Cardiac septum (tissue), 1 donor: ENCODE measurements at places on chromosomes 13 and 19.

GRCh38 chr13:27619728-27620376, 477 bp downstream of the LNX2 start:
- peak; percentile 77 for DNase-seq

GRCh38 chr13:111129465-111130115, 14.5 kb downstream of the ARHGEF7 start:
- no peak for DNase-seq

DNA sequence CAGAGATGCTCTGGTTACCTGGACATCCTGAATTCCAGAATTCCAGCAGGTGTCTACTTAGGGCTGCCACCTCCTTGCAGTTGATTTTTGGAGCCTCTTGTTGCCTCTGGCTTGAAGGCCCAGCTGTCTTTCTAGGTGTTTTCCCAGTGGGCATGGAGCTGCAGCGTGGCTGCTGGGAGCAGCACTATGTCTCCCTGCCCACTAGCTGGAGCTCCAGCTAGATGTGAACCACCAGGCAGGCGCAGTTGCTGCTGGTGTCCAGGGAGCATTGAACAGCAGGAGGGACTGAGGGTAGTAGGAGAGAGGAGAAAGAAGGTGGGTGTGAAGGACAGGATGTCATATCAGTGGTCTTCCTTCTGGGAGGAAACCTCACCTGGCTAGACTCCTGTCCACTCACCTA, 9.9 kb upstream of the SELENOW start:
- no peak for DNase-seq

DNA sequence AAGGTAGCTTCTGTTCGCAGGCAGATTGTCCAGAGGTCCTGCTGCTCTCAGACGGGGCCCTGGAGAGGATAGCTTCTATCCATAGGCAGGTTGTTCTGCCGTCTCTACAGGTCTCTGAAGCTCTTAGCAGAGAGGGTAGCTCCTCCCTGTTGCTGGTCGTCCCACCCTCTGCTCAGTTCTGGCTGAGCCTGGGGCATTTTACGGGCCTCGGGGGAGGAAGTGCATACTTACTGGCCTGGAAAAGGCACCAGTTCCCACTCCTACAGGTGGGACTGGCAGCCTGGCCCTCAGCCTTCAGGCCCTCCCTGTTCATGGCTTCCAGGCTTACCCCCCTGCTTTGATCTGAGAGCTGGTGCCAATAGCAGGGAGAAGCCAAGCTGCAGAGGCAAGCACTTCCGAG, 42.3 kb downstream of the USPL1 start:
- no peak for DNase-seq

DNA sequence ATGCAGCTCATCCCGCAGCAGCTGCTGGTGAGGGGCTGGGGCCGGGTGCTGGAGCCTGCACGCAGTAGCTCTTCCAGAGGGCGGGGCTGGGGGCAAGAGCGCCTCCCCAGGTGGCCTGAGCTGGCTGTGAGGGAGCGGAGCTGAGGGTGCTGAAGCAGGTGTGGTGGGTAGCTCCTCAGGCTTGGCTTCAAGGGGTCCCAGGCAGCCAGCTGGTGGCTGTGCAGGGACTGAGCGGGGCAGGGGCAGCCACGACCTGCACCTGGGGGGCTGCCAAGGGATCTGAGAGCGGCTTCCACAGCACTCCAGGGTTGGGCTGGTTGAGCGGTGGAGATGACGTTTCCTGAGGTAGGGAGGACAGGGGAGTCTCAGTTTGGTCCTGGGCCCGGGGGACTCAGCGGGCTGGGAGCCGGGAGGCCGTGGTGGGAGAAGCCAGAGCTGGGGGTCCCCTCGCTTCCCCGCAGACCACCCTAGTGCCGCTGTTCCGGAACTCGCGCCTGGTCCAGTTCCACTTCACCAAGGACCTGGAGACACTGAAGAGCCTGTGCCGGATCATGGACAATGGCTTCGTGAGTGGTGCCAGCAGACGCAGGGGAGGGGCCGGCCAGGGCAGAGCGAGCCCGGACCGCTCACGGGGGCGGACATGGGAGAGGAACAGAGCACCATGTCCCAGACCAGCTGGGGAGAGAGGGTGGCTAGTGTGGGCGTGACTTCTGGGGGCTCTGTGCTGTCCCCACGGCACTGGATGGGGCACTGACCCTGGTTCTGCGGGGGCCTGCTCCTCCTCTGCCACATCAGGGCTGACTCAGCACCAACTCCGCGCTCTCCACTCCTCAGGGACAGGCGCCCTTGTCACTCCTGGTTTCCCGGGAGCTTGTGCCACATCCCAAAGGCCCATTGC, 7.4 kb downstream of the PTOV1 start:
- no peak for DNase-seq

- peak; percentile 88 for DNase-seq
These were observed 197.0 kb downstream of the COL4A1 start for GRCh38 chr13:110109910-110110309.

GRCh38 chr19:17331045-17331558, 3.6 kb downstream of the ANO8 start:
- no peak for DNase-seq

- DNase-seq, result no peak
These were observed 28.9 kb downstream of the AP2S1 start for GRCh38 chr19:46821512-46822409.

DNA sequence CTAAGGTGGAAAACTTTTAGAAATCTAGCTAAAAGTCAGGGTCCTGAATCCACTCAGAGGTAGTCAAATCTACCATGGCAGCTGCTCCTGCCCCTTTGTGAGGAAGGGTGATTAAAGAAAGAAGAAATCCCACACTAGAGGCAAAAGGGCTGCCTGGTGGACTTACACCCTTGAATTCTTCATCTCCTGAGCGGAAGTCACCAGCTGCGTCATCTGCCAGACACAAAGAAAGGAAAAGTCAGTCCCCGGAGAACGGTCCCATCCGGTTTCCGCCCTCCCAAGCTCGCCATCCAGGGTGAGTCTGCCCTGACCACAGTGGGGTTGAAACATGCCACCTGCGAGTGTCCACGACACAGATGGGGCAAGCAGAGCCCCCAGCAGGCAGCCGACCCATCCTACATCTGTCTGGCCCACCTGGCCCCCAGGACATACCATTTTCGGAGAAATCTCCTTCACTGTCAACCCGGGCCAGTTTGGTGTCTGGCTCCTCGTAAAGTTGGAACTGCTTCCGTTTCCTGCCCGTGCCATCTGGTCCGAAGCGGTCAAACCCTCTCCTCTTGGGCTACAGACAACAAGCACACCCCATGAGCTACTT, 7.7 kb downstream of the AKAP8 start:
- no peak for DNase-seq

DNA sequence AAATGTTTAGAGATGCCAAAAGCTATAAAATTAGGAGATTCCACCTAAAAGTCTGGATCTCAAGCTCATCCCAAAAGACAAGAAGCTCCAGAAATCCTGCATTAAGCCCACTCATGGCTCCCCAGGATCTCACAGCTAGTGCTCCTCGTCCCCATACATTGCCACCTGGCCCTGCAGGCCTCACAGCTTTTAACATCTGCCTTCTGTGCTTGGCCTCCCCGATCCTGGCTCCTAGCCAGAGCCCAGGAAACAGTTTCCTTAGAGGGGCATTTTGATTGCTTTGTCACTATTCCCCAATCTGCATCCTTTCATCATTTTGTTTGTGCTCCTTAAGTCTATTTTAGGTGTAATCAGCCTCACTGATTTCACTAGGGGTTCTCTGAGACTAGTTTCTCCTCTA, 14.5 kb upstream of the DCT start:
- DNase-seq, result no peak

DNA sequence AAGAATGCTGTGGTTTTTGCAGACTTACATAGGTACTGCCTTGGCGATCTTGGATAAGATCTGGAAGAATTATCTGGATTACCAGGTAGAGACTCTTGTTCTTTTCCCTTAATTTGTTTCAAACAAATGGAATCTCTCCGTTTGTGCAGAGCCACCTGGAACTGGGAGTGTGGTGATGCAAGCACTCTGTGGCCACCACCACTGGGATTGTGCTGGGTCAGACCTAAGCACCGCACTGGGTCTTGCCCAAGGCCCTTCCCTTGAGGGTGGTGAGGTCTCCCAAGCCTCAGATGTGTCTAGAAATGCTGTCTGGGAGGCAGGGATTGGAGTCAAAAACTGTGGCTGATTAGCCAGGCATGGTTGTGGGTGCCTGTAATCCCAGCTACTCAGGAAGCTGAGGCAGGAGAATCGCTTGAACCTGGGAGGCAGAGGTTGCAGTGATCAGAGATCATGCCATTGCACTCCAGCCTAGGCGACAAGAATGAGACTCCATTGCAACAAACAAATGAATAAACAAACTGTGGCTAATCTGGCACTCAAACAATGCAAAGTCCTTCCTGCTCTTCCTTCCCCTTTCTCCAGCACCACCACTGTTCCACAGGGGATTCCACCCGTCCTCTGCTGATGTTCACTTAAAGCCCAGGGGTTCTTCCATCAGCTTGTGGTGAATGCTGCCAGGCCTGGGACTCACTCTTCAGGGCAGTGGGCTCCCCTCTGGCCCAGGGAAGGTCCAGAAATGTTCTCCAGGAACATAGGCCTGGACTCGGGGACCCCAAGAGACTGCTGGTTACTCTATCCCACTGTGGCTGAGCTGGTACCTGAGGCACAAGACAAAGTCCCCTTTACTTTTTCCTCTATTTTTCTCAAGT, 10.8 kb upstream of the CEACAM1 start:
- peak; percentile 20 for DNase-seq

DNA sequence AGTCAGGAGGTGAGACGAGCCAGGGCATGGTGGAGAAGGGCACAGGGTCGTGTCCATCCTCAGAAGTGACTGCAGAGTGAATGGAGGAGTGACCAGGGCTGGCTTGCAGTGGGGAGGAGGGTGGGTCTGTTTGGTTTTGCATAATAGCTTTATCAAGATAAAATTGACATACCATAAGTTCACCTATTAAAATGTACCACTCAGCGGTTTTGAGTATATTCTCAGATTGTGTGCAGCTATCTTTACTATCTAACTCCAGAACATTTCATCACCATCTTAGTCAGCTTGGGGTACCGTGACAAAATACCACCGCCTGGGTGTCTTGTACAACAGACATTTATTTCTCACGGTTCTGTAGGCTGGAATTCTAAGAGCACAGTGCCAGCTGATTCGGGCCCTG, 13.2 kb downstream of the ZNF8 start:
- DNase-seq, result no peak

- no peak for DNase-seq
These were observed 107.4 kb upstream of the CSNK1A1L start for GRCh38 chr13:37212826-37213225.

DNA sequence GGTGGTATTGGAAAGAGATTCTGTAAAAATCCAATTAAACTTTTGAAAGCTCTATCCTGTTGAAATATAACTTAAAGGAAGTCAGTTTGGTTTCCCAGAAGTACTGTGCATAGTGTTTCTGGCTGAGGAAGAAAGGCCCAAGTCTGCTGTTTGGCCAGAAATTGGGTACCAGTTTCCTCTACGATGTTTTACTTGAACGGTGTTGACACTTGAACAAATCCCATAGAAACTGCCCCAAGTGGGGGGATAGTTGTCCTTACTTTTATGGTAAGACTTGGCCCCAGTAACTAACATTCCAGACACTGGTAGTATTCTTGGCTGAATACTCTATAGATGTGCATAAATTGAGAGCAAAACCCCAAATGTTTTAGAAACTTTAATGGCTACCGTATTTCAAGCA, 14.2 kb downstream of the KLF5 start:
- DNase-seq, result no peak

GRCh38 chr13:75473468-75473867, 8.5 kb downstream of the TBC1D4 start:
- DNase-seq, result no peak

DNA sequence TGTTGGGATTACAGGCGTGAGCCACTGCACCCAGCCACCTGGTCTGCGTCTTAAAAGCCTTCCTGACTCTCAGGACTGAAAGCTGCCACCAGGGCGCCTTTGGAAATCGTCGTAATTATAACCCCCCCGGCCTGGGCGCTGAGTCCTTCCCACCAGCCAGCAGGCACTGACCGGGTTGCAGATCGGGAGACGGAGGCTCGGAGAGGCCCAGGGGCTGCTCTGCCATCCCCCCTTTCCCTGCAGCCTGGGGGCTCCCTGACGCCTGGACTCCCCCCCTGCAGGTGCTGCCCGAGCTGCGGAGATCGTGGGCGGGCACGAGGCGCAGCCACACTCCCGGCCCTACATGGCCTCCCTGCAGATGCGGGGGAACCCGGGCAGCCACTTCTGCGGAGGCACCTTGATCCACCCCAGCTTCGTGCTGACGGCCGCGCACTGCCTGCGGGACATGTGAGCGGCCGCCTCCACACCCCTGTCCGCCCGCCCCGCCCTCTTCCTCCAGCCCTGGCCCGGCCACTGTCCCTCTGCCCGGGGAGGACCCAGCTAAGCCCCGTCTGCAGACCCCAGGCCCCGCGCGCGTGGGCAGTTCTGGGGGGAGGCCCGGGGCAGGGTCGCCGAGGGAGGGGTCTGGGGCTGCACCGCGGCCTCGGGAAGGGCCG, 2.5 kb downstream of the PRTN3 start:
- no peak for DNase-seq

- no peak for DNase-seq
These were observed 536 bp upstream of the AKAP8 start for GRCh38 chr19:15379999-15380647.

DNA sequence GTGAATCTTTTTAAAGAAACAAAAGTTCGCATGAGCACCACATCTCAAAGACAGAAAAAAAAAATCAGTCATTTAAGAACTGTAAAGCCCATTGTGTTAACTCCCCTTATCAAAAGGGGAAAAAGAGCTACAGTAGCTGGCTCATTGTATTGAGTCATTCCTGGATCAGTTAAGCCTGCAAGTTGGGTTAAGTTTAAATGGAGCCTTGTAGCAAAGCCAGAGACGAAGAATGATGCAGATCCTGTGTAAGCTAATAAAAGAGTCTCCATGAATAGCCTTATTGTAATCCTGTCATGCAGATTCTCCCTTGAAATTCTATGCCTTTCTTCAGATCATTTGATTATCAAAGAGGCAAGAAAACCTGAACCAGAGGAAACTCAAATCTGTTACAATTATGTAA, 83.8 kb downstream of the CRYL1 start:
- DNase-seq, result no peak

- no peak for DNase-seq
These were observed 248.2 kb downstream of the PCDH9 start for GRCh38 chr13:66981912-66982311.

DNA sequence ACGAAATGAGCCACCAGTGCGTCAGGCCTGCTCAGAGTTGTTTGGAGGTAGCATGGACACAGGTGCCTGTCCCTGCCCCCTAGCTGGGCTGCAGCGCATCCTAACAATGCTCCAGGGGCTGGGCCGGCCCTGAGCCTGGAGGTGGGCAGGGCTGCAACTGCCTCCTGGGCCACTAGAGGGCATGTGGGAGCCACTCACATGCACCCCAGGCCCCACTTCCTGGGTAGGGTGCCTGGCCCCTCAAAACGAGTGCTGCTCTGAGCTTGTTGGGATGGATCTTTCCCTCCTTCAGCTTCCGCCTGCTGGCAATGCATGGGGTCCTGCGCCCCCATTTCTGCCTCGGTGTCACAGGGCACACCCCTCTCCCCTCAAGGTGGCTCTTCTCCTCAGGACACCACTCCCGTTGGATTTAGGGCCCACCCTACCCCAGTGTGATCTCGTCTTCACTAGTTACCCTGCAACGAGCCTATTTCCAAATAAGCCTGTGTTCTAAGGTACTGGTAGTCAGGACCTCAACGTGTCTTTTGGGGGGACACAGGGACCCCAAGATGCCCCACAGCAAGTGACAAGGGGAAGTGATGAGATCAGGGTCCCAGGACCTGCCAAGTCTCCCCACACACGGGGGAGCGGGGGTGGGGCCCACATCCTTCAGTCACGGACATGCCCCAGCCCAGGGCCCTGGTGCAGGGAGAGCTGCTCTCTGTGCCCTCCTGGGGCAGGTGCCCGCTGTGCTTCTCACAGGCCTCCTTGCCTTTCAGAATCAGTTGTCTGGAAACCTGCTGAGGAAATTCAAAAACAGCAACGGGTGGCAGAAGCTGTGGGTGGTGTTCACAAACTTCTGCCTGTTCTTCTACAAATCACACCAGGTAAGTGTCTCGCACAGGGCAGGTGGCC, 131.3 kb downstream of the STK24 start:
- no peak for DNase-seq
